ENCODE measurements at places on chromosomes 2 and 18. TPM values are rescaled to one million over a fixed set of nuclear protein-coding genes. Genes with fewer than 3 reads are reported as not detected.
A peak's percentile ranks its signal among the peaks of the same experiment; 100 is the strongest.

LRRC30 gene
- not detected for total RNA-seq

FOXI3 gene
- total RNA-seq = not detected

ALK gene
- total RNA-seq = not detected

ASB18 gene
- not detected for total RNA-seq

DGUOK gene
- total RNA-seq = 58.1 TPM

FAM124B gene
- total RNA-seq = not detected

PSMA8 gene
- total RNA-seq = not detected

TRAF3IP1 gene
- 15.1 TPM for total RNA-seq

IL36B gene
- total RNA-seq = not detected

IL1R2 gene
- not detected for total RNA-seq

MYOM1 gene
- 1.5 TPM for total RNA-seq

CDH19 gene
- total RNA-seq = 2.0 TPM

ZNF532 gene
- 123 TPM for total RNA-seq

- no peak overlapping the region for H3K4me3 ChIP-seq
- DNase-seq = no peak
- no peaks in the 10 kb centered on the region for H3K36me3 ChIP-seq
- H3K27me3 ChIP-seq = no peaks in the 10 kb centered on the region
Measured at GRCh38 chr2:53362934-53363333, 404.7 kb upstream of the CHAC2 start.

DNA sequence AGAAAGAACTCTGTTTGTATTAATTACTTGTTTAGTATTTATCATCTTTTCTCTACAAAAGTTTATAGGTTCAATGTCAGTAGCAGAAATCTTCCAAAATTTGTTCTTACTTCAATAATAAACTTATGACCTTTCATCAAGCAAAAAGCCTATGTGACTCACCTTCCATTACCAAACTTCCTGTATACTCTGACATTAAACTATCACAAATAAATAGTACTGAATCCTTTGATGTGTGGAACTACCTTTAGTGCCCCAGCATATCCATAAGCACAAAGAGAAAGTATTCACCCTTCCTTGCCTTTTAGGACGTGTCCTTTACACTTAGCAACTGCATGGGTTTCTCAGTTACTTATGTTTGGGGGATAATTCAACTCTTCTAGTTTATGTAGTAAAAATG, 166.0 kb downstream of the EHBP1 start:
- DNase-seq = no peak
- H3K4me1 ChIP-seq = no peaks in the 10 kb centered on the region
- H3K36me3 ChIP-seq = peaks cover 42% of the 10 kb centered on the region
- H3K27me3 ChIP-seq = no peaks in the 10 kb centered on the region

GRCh38 chr2:30666266-30666874, 140.9 kb downstream of the CAPN13 start:
- H3K27me3 ChIP-seq = no peaks in the 10 kb centered on the region
- peaks cover 10% of the 10 kb centered on the region for H3K36me3 ChIP-seq
- peak overlapping the region; percentile 57 for H3K27ac ChIP-seq
- DNase-seq = no peak
- no peaks in the 10 kb centered on the region for H3K4me1 ChIP-seq
- H3K4me3 ChIP-seq = no peak overlapping the region

DNA sequence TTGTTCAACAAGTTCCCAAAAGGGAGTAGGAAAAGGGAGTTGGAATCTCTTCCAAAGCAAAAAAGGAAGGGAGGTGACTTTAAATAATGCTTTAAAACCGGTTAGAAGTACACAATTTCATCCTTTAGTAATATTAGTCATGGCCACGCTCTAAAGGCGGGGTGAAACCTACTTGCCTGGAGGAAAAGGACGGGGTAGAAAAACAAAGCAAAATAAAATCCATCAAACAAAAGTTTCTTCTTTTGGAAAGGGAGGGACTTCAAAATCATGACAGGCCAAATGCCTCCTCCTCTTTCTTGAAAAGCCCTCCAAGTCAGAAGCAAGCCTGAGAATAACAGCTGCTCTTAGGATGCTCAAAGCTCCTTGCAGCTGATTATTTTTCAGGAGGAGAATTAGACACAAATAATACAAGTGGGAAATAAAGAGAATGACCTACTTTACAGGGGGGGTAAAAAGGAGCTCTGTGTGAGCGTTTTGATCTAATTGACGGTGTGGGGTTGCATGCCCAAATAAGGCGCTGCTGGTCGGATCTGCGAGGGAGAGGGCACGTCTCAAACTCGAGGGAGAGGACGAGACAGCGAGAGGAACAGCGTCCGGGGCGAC, 1.8 kb upstream of the NPAS2 start:
- H3K36me3 ChIP-seq = no peaks in the 10 kb centered on the region
- peak overlapping the region; percentile 82 for H3K4me3 ChIP-seq

GRCh38 chr2:71658771-71659170, 205.4 kb downstream of the DYSF start:
- H3K27ac ChIP-seq = no peak overlapping the region
- H3K4me3 ChIP-seq = no peak overlapping the region
- H3K27me3 ChIP-seq = no peaks in the 10 kb centered on the region
- H3K4me1 ChIP-seq = no peaks in the 10 kb centered on the region

GRCh38 chr2:173053043-173053699, 22.5 kb upstream of the MAP3K20 start:
- no peak overlapping the region for H3K4me3 ChIP-seq
- no peak for DNase-seq
- no peaks in the 10 kb centered on the region for H3K27me3 ChIP-seq
- peak overlapping the region; percentile 75 for H3K27ac ChIP-seq
- H3K4me1 ChIP-seq = peaks cover 59% of the 10 kb centered on the region

GRCh38 chr18:59927246-59927825, 27.5 kb downstream of the PMAIP1 start:
- H3K36me3 ChIP-seq = no peaks in the 10 kb centered on the region
- no peak overlapping the region for H3K27ac ChIP-seq

DNA sequence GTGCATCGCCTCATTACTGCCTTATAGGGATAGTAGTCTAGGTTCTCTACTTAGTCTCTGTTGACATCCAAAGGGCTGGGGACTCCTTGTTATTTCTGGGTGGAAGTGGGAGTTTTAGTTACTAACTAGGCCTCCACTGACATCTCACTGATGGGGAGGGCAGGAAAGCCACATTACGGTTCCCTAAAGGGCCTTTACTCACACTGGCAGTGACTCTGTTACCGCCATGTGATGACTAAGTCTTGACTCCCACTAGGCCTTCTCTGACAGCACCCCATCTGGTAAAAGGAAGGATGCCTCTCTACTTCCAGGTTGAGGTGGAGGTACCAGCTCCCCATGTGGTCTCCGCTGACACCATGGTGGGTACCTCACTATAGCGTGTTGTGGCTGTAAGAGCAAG, 14.0 kb upstream of the BCL2L11 start:
- H3K4me3 ChIP-seq = no peak overlapping the region
- H3K27me3 ChIP-seq = peaks cover 2% of the 10 kb centered on the region
- H3K4me1 ChIP-seq = no peaks in the 10 kb centered on the region
- DNase-seq = no peak
- H3K36me3 ChIP-seq = no peaks in the 10 kb centered on the region
- no peak overlapping the region for H3K27ac ChIP-seq

DNA sequence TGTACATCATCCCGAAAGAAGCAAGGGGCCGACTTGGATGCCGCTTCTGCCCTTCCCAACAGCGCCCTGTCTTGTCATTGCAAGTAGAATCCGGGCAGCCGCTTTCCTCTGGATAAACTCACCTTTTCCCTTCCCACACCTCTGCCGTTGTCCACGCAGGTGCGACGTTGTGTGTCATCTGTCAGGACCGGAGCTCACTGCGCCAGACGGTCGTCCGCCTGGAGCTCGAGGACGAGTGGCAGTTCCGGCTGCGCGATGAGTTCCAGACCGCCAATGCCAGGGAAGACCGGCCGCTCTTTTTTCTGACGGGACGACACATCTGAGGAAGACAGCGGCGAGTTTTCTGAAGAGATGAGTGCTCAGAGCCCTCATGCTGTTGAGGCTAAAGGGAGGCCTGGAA, 29.9 kb downstream of the NTSR2 start:
- no peak overlapping the region for H3K27ac ChIP-seq
- H3K4me3 ChIP-seq = no peak overlapping the region
- H3K27me3 ChIP-seq = peaks cover 6% of the 10 kb centered on the region

- no peak overlapping the region for H3K4me3 ChIP-seq
- H3K27me3 ChIP-seq = no peaks in the 10 kb centered on the region
- peaks cover 12% of the 10 kb centered on the region for H3K4me1 ChIP-seq
- no peaks in the 10 kb centered on the region for H3K36me3 ChIP-seq
Measured at GRCh38 chr18:9894454-9895068, 8.8 kb downstream of the TXNDC2 start.

DNA sequence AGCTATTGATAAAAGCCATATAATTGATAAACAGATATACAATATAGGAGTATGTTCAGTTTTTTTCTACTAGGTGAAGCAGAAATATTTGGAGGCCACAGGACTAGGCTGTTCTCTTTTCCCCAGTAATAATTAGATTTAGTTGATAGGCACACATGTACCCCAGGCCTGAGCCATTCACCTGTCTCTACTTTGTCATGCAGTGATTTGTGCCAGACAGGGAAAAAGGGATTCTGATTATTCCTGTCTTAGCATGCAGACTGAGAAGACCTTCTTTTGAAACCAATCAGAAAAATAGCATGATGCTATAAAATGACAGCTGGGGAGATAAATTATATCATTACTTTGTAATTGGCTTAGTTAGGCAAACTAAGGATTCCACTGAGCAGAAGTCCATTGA, 94.3 kb downstream of the DOCK10 start:
- H3K4me1 ChIP-seq = peaks cover 44% of the 10 kb centered on the region
- no peak for DNase-seq
- H3K36me3 ChIP-seq = no peaks in the 10 kb centered on the region
- no peak overlapping the region for H3K27ac ChIP-seq

DNA sequence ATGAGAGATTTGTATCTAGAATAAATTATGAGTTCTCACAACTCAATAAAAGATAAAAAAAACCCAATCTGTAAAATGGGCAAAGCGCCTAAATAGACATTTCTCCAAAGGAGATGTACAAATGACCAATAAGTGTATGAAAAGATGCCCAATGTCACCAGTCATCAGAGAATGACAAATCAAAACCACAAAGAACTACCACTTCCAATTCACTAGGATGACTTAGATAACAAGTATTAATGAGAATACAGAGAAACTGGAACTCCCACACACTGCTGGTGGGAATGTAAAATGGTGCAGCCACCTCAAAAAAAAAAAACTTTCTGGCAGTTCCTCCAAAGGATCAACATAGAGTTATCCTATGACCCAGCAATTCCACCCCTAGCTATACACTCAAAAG, 17.4 kb upstream of the COL6A3 start:
- H3K27me3 ChIP-seq = no peaks in the 10 kb centered on the region
- no peaks in the 10 kb centered on the region for H3K36me3 ChIP-seq
- DNase-seq = no peak
- H3K4me3 ChIP-seq = no peak overlapping the region
- peaks cover 66% of the 10 kb centered on the region for H3K4me1 ChIP-seq

DNA sequence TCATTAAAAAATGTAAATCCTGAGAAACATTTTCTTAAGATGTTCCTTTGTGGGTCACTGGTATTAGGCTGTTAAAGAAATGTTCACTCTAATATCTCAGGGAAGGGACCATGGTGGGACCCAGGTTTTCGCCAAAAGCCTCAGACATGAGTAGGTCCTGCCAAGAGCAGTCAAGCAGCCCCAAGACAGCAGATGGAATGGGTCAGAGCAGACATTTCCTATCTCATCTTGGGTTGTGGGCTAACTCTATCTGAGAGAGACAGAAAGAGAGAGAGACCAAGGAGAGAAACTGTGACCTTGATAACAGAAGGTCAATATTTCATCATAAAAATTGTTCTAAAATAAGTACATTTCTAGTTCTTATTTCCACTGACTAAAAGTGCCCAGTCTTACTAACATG, 661.7 kb downstream of the TSN start:
- H3K27ac ChIP-seq = no peak overlapping the region
- H3K27me3 ChIP-seq = peaks cover 6% of the 10 kb centered on the region
- no peak for DNase-seq
- H3K4me3 ChIP-seq = no peak overlapping the region

GRCh38 chr2:75513616-75514170, 47.0 kb downstream of the EVA1A start:
- peaks cover 42% of the 10 kb centered on the region for H3K36me3 ChIP-seq
- no peak for DNase-seq
- H3K27ac ChIP-seq = no peak overlapping the region
- H3K4me3 ChIP-seq = no peak overlapping the region

DNA sequence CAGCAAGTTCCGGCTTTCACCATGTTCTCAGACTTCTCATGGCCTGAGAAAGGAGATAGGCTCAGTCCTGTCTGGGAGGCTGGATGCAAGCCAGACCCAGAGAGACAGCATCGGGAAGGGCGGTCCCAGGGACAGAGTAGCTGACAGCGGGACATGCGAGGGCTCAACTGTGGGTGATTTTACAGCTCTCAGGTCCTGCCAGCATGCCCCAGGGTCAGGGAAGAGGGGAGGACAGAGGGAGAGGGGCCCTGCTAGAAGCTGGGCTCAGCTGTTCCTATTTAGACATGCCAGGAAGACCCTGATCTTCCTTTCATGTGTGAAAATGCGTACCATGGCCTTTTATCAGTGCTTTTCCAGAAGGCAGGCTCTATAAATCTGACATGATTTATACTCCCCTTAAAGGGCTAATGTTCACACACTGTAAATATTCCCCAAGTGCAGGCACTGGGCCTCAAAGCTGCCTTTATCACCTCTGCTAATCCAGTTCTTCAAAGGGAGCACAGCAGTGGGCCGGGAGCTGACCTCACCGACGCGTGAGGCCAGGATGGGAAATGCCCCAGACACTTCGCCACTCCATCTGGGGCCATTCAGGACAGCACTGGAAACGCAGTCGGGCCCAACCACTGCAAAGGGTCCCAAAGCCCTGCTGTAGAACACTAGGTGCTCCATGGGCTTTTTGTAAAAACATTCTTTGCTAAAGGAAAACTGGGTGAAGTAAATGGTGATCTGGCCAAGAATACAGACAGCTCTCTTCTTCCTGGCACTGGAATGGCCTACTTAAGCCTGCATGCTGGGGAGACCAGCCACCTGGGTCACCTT, 96.1 kb upstream of the LMAN1 start:
- no peak overlapping the region for H3K4me3 ChIP-seq
- H3K27ac ChIP-seq = no peak overlapping the region
- DNase-seq = no peak
- peaks cover 5% of the 10 kb centered on the region for H3K4me1 ChIP-seq
- H3K27me3 ChIP-seq = peaks cover 3% of the 10 kb centered on the region
- no peaks in the 10 kb centered on the region for H3K36me3 ChIP-seq

GRCh38 chr2:201313362-201313761, 43.8 kb downstream of the FLACC1 start:
- no peak overlapping the region for H3K27ac ChIP-seq
- no peak overlapping the region for H3K4me3 ChIP-seq
- peaks cover 21% of the 10 kb centered on the region for H3K36me3 ChIP-seq
- DNase-seq = no peak

- H3K27ac ChIP-seq = no peak overlapping the region
- H3K4me1 ChIP-seq = no peaks in the 10 kb centered on the region
- no peaks in the 10 kb centered on the region for H3K36me3 ChIP-seq
Measured at GRCh38 chr2:124832521-124832920, 807.4 kb downstream of the CNTNAP5 start.

GRCh38 chr2:164661349-164661748, 40.1 kb upstream of the GRB14 start:
- H3K4me3 ChIP-seq = no peak overlapping the region
- no peak for DNase-seq
- no peak overlapping the region for H3K27ac ChIP-seq
- H3K36me3 ChIP-seq = peaks cover 15% of the 10 kb centered on the region
- no peaks in the 10 kb centered on the region for H3K27me3 ChIP-seq
- no peaks in the 10 kb centered on the region for H3K4me1 ChIP-seq

- no peak for DNase-seq
- no peak overlapping the region for H3K4me3 ChIP-seq
- H3K4me1 ChIP-seq = peaks cover 11% of the 10 kb centered on the region
- H3K36me3 ChIP-seq = peaks cover 3% of the 10 kb centered on the region
- no peaks in the 10 kb centered on the region for H3K27me3 ChIP-seq
Measured at GRCh38 chr18:69889009-69889408, 58.7 kb downstream of the CD226 start.

All from chondrocyte (in vitro differentiated cells).